ENCODE measurements at places on chromosomes 2 and 18. TPM values are rescaled to one million over a fixed set of nuclear protein-coding genes. Genes with fewer than 3 reads are reported as not detected.

DNA sequence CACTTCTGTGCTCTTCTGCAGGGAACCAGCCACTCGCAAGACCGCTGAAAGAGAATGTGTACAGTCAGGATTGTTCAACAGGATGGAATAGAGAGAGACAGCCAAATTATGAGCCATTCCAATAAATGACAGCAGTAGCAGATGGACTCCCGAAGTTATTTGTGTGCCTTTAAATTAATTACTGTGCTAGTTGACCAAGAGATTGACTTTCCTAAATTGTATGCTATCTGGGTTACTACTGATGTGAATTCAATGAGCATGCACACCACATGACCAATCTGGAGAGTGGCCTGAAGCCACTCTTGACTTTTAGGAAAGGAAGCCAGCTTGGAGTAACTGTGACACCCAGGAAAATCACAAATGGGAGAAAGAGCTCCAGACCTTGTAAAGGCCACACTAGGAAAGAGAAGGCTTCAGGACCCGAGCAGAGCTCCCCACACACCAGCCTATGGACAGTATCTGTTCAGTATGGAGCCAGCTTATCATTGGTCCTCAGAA, 52.8 kb downstream of the CHMP3 start:
- no peak for DNase-seq

- no peak for DNase-seq
These were observed 82.0 kb downstream of the WDPCP start for GRCh38 chr2:63506320-63506719.

DNA sequence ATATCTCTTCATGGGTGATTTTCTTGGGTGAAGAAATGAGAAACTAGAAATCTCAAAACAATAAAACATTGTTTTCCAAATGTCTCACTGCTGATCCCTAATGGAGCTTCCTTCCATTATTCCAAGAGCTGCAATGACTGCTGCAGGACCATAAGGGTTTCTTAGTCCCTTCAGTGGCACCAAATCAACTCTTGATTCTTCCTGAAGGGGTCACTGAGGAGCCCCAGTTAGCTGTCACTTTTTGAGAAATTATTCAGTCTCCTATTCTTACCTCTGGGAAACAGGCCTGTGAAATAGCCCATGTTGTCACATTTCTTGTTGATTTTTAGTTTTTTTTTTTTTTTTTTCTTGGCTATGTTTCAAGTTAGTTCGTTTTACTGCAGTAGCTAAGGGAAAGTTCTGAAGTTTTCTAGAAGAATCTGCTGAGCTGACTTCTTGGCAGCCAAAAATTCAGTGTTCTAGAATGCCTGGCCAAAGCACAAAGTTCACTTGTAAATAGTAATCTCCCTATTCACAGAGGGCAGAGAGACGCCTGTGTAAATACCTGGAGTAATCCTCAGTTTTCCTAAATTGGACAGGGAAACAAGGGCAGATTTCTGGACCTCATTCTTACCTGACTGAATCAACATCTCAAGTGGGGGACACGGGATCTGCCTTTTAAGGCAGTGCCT, 480.0 kb downstream of the RIT2 start:
- no peak for DNase-seq

The DSG2 gene
- 138 TPM for total RNA-seq

The NYAP2 gene
- total RNA-seq, result not detected
